BE2C (cell line): ENCODE measurements at places on chromosomes 5 and 9.

DNA sequence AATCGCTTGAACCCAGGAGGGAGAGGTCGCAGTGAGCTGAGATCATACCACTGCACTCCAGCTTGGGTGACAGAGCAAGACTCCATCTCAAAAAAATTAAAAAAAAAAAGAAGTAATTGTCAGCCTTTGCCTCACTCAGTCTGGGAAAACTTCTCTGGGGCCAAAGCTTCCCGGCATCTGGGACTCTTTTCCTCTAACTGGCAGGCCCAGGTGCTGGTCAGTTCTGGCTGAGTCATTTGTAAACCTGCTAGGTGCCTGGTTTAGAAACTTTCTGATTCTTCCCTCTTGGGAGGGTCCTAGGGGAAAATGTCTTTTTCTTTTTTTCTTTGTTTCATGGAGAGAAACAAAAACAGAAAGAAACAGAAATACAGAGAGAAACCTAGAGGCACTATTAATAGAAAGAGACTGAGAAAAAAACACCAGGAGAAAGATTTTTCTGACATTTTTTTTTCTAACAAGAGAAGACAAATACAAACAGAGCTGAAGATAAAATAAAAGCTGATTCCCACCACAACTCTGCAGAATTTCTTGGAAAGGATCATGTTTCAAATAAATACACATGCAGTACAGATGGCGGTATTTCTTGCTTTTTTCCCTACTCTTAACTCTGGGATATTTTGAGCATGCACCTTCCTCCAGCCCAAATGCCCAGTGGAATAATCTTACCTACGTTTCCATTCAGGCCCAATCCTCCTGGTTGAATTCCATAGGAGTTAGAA, 22.1 kb upstream of the UBAP2 start:
- no peak for DNase-seq

GRCh38 chr9:132183715-132184114, 21.9 kb downstream of the NTNG2 start:
- DNase-seq: no peak

DNA sequence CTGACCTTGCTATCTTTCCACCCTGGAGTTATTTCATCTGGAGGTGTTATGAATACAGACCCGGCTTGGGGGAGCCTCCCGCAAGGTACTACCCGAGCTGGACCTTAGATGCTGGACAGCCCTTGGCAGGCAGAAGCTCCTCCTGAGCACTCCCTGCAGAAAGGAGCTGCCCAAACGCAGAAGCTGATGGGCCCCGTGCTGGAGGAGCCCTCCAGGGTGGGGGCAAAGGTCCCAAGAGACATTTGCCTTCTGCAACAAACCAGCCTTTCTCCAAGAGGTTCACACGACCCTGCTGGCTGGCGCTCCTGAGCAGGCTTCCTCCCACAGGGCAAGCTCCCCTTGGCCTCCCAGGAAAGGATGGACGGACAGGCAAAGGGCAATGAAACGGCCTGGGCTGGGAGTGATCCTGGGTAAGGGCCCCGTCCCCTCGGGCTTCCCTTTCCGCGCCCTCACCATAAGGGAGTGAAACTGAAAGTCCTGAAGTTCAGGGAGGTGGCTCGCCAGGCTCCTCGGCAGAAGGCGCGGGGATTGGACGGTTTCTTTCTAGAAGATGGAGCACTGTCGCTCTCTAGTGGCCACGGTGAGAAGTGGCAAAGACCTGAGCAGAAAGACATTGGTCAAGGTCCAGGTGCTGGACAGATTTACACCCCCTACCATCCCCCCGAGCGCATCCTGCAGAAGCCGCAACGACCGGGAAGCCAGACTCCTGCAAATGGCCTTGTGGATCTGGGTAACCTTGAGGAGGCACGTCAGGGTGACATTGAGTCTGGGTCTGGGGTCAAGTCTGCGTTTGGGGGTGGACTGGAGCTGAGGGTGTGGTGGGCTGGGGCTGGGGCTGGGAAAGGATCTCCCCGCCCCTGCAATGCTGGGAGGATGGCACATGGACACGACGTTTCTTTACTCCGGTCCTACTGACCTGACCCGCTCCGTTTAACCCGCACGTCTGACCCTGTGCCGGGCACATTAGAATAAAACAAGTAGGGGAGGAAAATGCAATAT, 56.4 kb downstream of the NEURL1B start:
- peak; percentile 88 for DNase-seq

GRCh38 chr9:95952471-95952870, 77.0 kb downstream of the ERCC6L2 start:
- no peak for DNase-seq

- DNase-seq: no peak
These were observed 206.5 kb downstream of the DAB2IP start for GRCh38 chr9:121857928-121858327.

GRCh38 chr5:35771300-35771699, 85.4 kb upstream of the IL7R start:
- no peak for DNase-seq

GRCh38 chr9:133738640-133739225, 581 bp upstream of the SARDH start:
- DNase-seq: no peak
